ENCODE measurements at places on chromosomes 6 and 20.

DNA sequence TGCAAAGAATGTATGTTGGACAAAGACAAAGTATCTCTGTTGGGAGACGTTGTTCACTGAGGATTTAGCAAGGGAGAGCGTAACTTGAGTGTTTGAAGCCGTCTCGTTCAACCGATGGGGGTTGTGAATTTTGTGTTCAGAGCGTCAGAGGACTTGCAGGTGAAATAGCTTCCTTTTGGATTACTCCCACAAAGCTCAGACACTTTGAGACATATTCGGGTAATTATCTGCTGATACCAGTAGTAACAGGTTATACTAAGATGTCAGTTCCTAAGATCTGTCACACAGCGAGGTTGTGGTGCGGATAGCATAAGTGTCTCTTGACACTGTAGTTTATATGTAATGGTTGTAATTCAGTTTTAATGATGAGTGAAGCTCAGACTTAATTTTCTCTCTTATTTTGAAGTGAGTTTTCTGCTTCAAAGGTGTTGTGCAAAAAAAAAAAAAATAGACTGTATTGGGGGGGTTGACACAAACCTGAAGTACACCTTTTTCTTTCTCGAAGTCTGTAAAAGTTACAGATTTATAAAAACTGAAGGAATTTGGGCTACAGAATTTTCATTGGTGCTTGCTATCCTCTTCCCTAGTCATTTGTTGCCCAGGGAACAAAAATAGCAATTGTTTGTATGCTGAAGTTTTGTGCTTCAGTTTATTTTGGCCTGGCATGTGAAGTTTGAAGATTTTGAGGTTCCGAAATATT, 1.7 kb downstream of the ASXL1 start:
- DNase-seq, result peak; percentile 16

GRCh38 chr6:108707328-108707976, 140.8 kb upstream of the ARMC2 start:
- peak; percentile 38 for DNase-seq

GRCh38 chr6:145212813-145213212, 522.5 kb downstream of the EPM2A start:
- no peak for DNase-seq

- no peak for DNase-seq
Observed at GRCh38 chr6:31358302-31358701, 1.3 kb upstream of the HLA-B start.

DNA sequence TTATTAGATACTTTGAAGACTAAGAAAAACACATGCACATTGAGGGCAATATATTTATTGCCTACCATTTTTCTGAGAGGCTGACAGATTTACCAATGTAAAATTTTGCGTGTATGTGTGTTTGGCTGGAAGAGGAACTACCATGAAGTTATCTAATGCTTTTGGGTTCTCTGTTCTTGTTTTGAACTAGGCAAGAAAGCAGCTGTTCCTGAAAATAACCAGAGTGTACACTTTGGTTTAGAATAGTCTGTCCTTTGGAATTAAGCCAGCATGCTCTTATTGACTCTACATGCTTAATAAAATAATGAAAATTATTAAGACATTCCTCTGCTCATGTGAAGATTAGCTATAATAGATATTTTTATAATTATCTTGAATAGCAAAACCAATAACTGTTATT, 129.2 kb downstream of the MYB start:
- DNase-seq, result no peak

DNA sequence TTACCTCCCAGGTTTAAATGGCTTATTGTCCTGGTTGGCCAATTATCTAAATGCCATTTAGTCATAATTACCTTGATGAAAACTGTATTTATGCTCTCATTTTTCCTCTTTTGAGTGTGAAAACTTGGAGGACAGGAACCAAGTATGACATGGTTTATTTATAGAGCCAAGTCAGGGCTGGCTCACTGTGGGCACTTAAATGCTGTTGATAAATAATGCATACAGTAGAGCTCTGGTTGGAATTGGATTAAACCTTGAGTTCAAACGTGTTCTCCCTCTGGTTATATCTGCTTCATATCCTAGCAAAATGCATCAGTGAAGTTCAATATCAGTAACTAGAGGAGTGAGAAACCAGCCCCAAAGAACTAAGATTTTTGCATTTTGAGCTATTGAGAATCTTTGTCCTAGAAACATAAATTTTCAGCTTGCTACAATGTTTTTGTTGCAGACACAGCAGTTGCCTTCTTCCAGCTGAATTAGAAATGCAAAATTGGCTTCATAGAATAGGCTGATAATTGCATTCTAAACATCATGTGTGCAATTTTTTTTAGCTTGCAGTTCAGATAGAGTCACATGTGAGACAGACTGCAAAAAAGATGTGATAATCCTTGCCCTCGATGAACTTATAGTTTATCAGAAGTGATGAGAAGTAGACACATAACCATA, 255.8 kb downstream of the BTBD3 start:
- DNase-seq, result no peak

- DNase-seq, result no peak
Observed at GRCh38 chr6:137181891-137182653, 8.6 kb upstream of the IL22RA2 start.

Measured in Calu3 (cell line).